ENCODE measurements at places on chromosomes 3 and 15. TPM values are rescaled to one million over a fixed set of nuclear protein-coding genes. Genes with fewer than 3 reads are reported as not detected.

DNA sequence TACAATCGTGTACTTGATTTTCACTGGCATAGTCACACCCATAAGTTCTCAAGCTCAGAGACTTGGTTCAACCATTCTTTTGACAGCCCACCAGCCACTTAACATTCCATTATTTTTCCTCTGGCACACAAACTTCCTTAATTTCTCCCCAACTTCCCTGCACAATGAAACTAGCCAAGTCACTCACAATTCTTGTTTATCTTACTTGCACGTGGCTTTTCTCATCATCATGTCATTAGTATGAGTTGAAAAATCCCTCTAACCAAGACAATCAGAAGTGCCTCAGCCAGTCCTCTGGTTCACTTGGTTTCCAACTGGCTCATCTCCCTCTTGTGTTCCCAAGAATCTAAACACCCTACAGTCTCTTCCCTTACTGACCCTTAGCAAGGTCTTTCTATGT is 110.5 kb upstream of the PTPRG start:
- no peak for DNase-seq

DNA sequence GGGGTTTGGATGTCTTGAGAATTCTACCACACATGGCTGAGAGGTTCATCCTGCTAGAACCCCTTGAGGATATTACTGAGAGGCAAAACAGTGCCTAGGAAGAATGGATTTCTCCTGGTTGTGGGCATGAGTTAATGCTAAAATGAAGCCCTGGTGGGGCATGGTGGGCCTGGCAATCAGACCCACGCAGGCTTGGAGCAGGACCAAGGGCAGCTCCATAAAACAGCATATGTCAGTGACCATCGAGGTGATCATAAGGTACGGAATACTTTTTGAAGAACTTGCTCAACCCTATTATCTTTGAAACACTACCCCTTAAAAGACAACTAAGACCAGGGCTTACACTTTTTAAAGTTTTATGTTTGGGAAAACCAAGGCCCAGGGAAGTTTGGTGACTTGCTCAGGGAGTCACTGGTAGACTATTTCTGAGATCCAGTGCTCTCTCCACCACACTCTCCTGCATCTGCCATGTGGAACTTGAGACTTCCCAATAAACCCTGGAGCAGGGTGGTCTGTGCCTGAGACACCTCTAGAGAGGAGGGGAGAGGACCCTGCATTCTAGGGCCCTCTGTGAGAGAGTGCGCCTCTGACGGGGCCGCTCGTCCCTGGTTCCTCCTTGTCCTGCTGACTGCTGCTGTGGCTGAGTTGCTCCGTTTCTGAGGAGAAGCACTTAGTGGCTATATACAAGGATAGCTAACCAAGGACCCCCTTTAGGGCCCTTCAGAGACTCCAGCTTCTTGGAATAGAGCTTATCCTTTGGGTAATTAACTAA is 28.0 kb upstream of the TIMP4 start:
- DNase-seq: no peak

DNA sequence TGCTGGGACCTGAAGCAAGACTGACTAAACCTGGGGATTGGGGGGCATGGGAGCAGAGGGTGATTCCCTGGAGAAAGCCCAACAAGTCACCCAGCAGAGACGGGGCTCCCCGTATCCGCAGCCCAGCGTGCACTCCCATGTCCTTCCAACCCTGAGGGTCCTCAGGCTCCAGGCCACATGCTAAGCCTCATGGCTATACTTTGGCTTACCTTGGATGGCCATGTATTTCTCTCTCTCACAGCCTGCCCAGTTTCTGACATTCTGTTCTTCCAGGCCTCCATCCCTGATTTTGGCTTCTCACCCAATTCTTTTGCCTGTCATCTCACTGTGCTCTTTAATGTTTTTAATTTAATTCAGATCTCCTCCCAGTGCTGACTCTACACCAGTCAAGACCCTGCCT is 126.8 kb upstream of the CTDSPL start:
- no peak for DNase-seq

DNA sequence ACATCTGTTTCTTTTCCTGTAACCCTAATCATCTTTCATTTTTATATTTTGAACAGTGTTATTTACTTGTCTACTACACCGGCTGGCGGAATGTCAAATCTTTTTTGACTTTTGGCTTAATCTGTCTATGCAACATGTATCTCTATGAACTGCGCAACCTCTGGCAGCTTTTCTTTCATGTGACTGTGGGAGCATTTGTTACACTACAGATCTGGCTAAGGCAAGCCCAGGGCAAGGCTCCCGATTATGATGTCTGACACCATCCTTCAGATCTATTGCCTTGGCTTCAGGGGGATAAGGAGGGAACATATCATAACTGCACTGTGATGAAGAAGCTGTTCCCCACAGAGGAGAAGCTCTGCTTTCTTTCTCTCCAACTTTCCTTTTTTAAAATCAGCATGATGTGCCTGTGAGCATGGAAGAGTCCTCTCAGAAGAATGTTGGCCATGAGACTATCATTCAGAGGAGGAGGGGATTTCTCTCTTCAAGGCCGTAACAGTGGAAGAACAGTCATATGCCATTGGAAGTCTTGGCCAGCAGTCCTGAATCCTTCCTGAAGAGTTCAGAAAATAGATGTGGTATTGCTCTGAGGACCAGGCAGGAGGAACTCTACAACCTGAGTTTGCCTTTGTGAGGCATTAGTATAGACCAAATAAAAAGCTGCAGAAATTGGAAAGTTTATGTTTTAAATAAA is 69.9 kb downstream of the SEC22A start:
- no peak for DNase-seq

DNA sequence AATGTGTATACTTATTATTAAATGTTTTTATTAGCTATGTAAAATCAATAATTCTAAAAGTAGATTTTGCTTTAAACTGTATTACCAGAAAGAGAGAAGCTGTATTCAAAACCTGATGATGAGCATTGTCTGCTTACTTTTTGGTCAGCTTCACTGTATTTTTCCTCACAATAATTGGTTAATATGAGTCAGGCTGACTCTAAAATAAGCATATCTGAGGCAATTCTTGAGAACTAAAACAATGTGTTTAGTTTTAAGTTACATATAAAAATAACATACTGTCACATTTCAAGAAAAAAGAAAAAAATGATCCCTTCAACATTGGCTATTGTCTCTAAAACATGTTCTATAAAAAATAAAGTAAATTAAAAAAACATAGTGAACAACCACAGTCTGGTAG is 66.1 kb downstream of the EPHA3 start:
- no peak for DNase-seq

Gene NPAP1
- polyA plus RNA-seq: not detected
